HT1080 (cell line): ENCODE measurements at places on chromosomes 3 and 15.

- DNase-seq, result peak; percentile 89
Observed at GRCh38 chr3:60573494-60573893, 677.8 kb downstream of the FHIT start.

DNA sequence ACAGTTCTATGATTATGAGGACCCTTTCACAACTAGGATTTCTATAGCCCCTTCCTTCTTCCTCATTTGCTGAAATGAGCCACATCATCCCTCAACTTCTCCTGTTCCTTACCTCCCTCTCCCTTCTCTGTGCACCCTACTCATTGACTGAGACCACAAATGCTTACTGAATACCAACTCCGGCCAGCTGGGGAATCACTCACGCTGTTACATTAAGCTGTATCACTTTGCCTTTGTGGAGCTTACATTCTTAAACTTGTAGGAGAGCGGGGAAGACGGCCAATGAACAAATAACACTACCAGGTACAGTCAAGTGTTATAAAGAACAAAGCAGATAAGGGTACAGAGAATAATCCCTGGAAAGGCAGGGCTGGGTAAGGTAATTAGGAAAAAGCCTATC, 5.7 kb downstream of the SUCLG2 start:
- no peak for DNase-seq

DNA sequence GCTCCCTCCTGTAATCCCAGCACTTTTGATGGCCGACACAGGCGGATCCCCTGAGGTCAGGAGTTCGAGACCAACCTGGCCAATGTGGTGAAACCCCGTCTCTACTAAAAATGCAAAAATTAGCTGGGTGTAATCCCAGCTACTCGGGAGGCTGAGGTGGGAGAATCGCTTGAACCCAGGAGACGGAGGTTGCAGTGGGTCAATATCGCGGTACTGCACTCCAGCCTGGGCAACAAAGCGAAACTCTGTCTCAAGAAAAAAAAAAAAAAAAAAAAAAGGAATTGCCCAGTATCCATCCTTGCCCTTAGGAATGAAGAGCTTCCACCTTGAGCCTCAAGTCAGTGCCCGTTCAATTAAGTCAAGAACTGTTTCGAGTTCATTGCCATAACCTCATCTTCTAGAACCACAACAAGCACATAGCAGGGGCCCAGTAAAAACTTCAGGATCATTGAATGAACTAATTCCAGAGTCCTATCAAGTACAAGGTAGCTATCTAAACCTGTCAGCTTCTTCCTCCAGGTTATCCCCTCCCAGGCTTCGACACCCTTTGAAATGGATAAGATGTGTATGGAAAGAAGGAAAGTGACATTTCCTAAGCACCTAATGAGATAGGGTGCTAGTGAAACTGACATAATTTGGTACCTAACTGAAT, 826 bp downstream of the DBR1 start:
- DNase-seq, result no peak

DNA sequence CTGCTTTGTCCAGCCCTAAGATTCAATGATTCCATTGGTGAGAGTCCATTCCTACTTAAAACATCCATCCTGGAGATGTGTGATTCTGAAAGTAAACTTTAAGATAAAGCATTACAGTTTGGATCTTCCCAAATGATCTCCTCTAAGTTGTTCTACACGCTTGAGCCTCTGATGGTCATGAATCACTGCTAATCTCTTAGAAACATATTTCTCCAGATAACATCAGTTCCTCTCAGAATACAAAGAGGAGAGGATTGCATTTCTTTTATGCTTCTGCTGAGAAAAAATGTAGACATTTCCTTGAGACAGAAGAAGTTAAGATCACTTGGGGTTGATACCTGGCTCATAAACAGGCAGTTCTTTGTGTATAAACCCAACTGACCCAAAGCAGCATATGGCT, 281.2 kb upstream of the DPH6 start:
- no peak for DNase-seq

DNA sequence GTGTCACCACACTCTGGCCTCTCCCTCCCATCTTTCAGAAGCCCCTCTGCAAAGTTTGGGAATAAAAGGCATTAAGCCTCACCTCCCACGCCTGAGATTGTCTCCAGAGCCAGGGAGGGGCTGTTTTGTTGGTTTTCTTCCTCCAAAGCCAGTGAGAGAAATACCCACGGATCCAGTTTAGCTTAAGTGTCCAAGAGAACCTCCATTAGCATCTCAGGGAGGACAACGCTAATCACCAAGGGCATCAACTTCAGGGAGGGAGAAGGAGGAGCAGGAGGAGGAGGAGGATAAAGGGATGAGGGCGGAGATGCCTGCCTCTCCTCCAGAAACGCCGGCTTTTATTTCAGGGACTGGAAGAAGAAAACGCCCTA, 101.6 kb downstream of the SRGAP3 start:
- no peak for DNase-seq

- DNase-seq, result no peak
Observed at GRCh38 chr15:75215107-75216004, 13.7 kb downstream of the C15orf39 start.

DNA sequence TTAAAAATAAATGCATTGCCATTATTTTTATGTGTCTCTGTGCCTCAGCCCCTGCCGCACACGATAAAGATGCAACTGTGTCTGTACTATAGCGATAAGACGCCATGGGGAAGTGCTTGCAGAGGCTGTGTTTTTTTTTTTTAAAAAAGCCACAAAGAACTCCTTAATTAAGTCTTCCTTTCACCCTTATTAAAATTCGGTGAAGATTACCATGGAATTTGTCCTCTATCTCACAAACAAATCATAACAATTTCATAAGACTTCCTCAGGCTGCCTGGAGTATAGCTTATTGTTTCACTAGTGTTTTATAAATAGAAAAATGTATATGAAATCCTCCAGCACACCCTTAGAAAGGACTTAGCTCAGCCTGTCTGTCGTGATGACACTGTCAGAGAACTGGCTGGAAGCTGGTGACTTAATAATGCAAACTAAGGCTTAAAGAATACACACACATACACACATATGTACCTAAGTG, 374.8 kb upstream of the SLCO3A1 start:
- no peak for DNase-seq

GRCh38 chr15:100772478-100772877, 107.2 kb upstream of the ALDH1A3 start:
- no peak for DNase-seq

- no peak for DNase-seq
Observed at GRCh38 chr15:83762367-83762766, 108.4 kb downstream of the ADAMTSL3 start.

DNA sequence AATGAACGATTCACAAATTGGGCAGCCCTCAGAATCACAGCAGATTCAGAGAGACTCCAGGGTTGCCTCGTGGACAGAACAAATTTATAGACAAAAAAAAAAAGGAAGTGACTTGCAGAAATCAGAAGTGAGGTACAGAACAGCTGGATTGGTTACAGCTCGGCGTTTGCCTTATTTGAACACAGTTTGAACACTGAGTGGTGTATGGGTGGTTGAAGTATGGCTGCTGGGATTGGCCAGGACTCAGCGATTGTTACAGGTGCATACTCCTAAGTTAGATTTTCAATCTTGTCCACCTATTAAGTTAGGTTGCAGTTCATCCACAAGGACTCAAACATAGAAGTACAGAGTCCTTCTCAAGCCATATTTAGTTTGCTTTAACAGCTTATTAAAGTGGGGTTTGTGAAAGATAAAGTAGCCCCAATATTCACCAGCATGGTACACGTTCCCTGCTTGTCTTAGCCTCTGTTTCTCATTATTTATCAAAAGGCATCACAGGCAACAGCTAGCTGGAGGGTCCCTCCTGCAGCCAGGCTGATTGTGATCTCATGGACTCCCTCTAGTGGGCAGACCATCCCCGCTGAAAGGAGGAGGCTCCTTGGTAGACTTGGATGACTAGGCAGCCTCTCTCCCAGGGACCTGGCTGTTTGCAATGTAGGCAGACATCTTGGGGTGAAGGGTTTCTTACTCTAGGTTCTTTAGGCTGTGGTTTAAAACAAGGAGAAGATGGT, 17.6 kb upstream of the ALDH1L1 start:
- peak; percentile 93 for DNase-seq

DNA sequence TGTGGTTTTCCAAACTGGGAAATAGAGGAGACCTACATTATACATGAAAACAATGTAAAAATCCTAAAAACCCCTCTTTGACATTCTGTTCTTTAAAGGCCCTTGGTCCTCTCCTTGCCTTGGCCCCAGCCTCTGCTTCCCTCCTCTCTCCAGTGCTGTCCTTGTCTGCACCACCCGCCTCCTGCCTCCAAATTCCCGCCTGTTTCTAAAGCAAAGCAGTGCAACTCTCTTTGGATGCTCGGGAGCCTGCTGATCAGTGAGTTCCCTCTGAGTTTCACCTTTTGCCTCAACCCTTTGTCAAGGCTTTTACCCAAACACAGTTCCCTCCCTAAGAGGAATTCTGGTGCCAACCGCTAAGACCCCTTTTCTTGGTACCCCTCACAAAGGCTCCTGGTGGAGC, 8.0 kb downstream of the ANKDD1A start:
- DNase-seq, result no peak

GRCh38 chr15:99944131-99944530, 210.9 kb upstream of the LYSMD4 start:
- no peak for DNase-seq

- DNase-seq, result no peak
Observed at GRCh38 chr15:40990080-40990479, 36.8 kb downstream of the CHAC1 start.

DNA sequence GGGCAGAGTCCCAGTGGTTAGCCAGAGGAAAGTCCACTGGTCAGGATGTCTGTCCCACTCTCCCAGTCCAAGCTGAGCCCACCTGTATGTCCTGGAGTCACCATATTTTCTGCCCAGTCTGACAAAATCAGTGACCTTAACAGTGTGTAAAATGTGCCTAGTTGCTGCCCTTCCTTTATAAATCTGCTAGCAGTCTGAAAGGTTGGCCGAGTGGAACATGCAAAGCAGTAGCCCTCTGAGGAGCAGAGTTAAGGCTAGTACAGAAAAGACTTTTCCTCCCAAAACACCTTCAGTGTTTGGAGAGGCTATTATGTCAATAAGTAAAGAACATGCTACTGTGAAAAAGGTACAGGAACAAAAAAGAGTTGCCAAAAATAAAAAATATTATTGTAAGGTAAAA, 15.3 kb downstream of the TTC21A start:
- DNase-seq, result no peak

DNA sequence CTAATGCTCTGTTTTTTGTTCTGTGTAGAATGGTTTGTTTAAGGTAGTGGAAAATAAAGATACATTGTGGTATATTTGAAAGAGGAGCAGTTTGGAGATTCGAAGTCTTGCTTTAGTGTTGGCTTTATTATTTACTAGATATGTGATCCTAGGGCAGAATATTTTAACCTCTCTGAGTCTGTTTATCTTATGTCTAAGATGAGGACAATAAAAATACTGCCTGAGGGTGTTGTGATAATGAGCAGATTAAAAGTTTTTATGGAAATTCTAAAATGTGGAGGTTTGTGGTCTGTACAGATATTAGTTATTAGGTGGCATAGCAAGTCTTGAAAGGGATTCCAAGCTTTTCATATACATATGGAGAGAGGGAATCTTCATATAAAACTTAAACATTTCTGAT, 15.0 kb downstream of the TCF12 start:
- no peak for DNase-seq

- no peak for DNase-seq
Observed at GRCh38 chr3:183142199-183142598, 20.3 kb downstream of the LAMP3 start.

GRCh38 chr3:65948841-65949573, 89.7 kb downstream of the MAGI1 start:
- DNase-seq, result no peak

DNA sequence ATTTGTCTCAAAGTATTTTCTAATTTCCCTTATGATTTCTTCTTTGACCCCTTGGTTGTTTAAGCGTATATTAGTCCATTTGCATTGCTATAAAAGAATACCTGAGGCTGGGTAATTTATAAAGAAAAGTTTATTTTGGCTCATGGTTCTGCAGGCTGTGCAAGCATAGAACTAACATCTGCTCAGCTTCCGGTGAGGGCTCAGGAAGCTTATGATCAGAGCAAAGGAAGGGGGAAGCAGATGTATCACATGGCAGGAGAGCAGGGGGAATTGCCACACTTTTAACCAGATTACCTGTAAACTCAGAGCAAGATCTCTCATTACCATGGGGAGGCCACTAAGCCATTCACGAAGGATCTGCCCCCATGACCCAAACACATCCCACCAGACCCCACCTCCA, 148.2 kb downstream of the PDE8A start:
- DNase-seq, result no peak

DNA sequence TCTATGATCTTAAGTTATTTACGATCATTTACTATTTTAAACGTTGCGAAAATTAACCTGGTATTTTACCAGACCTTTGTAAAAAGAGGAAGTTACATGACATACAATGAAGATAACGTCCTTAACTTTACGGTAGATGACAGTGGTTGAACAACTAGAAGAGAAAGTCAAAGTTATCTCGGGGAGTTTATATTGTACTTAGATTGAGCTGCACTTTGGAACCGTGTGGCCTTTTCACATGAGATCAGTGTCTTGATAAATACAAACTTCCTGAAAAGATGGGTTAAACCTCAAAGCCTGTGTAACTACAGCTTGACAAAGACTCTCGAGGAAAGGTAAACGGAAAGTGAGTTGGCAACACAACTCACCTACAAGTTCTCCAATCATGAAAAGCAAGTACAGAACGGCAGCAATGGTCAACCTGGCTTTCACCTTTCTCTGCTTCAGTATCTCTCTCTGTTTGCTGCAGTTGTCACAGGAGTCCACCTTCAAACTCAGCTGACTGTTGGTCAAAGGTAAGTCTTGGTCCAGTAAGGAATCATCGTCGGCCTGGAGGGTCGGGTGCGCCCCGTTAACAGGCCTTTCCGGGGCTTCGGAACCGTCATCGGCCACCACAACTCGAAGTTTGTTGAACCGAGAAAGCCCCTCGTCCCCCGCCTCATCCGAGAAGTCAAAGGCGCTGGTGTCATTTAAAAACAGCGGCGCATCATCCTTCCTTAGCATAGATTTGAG, 793 bp downstream of the SLC30A4 start:
- DNase-seq, result peak; percentile 5

- no peak for DNase-seq
Observed at GRCh38 chr3:68060191-68060590, 405.8 kb upstream of the SUCLG2 start.

DNA sequence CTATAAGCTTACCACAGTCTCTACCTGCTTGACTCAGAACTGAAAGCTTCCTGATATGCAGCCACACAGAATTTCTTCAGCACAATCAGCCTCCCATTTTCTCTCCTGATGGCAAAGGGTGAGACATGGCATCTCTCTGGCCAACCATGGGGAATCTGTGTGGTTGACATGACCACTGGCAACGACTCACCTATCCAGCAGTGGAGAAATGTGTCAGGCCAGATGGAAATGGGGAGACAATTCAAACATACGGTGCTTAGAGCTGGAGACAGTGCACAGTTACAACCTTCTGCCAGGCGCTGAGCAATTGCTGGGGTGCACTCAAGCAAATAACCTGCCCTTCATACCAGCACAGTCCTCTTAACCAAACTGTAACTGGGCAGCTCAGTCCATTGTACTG, 3.6 kb downstream of the ZNF385D start:
- DNase-seq, result peak; percentile 18

DNA sequence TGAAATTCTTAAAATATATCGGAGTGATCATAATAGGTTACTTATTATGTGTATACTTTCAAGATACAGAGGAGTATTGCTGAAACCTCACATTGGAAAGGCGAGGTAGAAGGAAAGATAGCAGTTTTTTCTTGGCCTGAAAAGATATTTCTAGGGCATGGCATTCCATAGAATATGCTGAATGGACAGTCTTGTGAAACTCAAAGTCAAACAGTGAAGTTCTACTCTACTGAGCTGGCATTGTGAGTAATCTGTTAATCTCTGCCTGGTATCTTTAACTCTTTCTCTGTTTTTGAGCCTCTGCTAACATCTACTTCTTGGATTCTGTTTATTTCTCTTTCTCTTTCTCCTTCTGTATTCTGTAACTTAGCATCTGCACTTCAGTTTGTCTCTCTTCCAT, 176.3 kb upstream of the ZBTB20 start:
- no peak for DNase-seq
